Cortex of kidney (tissue), 1 donor: ENCODE measurements at places on chromosomes 12 and 14.

DNA sequence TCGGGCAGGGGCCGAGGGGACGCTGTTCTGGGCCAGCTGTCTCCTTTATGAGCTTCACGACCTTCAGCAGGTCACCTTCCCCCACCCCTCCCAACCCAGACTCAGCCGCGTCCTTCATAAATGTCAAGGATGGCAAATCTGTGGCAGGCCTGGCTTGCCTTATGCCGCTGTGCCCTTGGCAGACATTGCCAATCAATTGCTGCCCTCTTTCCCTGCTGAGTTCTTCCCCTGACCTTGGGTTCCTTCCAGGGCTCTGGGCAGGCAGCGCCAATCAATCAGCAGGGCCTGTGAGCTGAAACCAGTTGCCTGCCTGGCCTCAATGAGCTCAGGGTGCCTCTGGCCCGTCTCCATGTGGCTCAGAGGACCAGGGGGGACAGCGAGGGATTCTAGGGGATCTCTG lies 7.7 kb downstream of the FAM222A start:
- no peak for DNase-seq

DNA sequence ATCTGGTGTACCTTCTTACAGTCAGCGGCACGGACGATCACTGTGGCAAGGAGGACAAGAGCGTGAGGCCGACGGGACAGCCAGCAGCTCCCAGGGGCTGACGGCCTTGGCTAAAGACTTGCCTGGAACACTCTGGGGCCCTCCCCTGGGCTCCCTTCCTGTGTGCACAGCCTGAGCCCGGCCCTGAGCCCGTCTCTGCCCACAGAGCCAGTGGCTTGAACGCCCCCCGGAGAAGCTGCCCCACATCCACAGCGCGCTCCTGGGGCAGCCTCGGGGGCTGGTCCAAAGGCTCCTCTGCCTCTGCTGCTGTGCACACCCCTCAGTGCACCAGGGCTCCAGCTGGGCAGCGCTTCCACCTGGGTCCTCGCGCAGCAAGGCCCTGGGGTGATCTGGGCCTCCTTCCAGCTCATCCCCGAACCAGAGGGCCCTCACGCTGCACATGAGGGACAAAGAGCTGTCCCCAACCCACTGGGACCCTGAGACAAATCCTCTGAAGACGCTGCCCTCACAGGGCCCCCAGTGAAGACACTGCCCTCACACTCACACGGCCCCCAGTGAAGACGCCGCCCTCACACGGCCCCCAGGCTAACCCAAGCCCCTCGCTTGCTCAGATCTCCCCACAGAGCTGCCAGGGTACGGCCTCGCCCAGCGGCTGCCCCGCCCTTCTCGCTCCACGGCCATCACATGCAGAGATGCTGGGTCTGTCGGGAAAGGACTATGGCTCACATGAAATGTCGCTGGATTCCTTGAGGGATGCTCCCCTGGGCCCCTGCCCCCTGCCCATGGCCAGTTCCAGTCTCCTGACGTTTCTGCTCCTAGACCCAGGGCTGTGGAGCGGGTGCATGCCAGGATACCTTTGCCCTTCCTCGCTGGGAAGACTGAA lies 22.2 kb downstream of the AMN start:
- no peak for DNase-seq

GRCh38 chr14:58861586-58861985 lies 223.8 kb downstream of the DACT1 start:
- no peak for DNase-seq

- DNase-seq = no peak
These were observed 18.3 kb upstream of the ATP2A2 start for GRCh38 chr12:110262442-110263388.
